ENCODE measurements at places on chromosomes 4 and X. TPM values are rescaled to one million over a fixed set of nuclear protein-coding genes. Genes with fewer than 3 reads are reported as not detected.

Gene JCHAIN
- total RNA-seq, result 909 TPM

Gene PGAM4
- not detected for total RNA-seq

Gene TXK
- 1.8 TPM for total RNA-seq

Gene RAB9B
- total RNA-seq, result 1.3 TPM

Gene ZNF280C
- 2.9 TPM for total RNA-seq

Gene GAGE12F
- not detected for total RNA-seq

Gene PAGE1
- total RNA-seq, result not detected

Gene ITIH6
- not detected for total RNA-seq

Gene PF4V1
- total RNA-seq, result not detected

Gene TRIML1
- not detected for total RNA-seq

Gene PNMA3
- total RNA-seq, result 0.08 TPM

Gene TRIM61
- total RNA-seq, result 0.20 TPM

Gene MAGEB1
- not detected for total RNA-seq

Gene VCX3A
- total RNA-seq, result not detected

Gene ARAP2
- total RNA-seq, result 19.5 TPM

Gene DCHS2
- 1.5 TPM for total RNA-seq

Gene TMSB15C
- total RNA-seq, result 1.1 TPM

Gene ATP1B4
- not detected for total RNA-seq

Gene RGN
- 0.59 TPM for total RNA-seq

Gene ANOS1
- 0.34 TPM for total RNA-seq

Gene EMCN
- total RNA-seq, result 2.5 TPM

Gene HMGB2
- total RNA-seq, result 41.5 TPM

Gene TLL1
- total RNA-seq, result 1.9 TPM

Gene PWWP3B
- total RNA-seq, result 0.18 TPM

Gene ZCCHC4
- 7.7 TPM for total RNA-seq

Gene HMX1
- total RNA-seq, result not detected

Gene VEGFD
- total RNA-seq, result 1.1 TPM

Gene EIF2S3
- 137 TPM for total RNA-seq

Gene SPANXA1
- total RNA-seq, result not detected

Gene AVPR2
- 0.64 TPM for total RNA-seq

Gene ODAPH
- not detected for total RNA-seq

Gene PNMA6F
- not detected for total RNA-seq

Gene SSX4B
- total RNA-seq, result not detected

Gene ARX
- 1.1 TPM for total RNA-seq

Gene SLC6A14
- 2.6 TPM for total RNA-seq

Gene ENAM
- total RNA-seq, result not detected

All from left colon (tissue), 2 donors.